ENCODE measurements at places on chromosomes 1 and 21.

GRCh38 chr1:208081972-208082371, 162.2 kb downstream of the PLXNA2 start:
- no peak for DNase-seq

DNA sequence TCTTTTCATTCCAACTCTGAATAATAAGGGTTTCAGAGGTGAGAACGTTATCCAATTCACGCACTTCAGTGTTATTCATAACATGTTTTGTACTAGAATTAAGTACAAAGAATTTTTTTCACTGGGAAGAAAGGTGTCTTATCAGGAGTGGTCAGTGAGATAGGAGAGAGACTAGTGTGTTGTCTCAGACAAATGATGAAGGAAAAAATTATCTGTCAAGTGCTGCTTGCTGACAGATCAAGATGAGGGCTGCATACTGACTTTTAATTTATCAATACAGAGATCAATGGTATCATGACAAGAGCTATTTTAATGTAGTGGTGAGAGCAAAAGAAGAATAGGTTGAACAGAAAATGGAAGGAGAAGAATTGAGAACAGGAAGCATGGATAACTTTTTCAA, 402.4 kb downstream of the KCNT2 start:
- DNase-seq: no peak

DNA sequence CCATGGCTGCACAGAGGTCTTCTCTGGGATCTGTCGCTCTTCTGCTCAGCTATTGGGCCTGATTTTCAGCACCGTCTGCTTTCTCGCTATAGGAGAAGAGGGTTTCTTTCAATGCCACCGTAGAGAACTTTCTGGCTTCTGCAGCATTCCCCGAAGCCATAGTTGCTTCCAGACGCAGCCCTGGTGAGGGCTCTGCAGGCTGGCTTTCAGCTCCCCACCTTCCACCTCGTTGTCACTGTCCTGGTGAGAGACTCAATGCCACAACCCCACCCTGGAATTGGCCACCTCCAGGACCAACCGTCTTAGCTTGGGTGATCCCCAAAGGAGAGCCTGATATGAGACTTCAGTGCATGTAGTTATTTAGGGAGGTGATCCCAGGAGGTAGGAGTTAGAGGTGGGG, 12.0 kb upstream of the PRKCZ start:
- no peak for DNase-seq

DNA sequence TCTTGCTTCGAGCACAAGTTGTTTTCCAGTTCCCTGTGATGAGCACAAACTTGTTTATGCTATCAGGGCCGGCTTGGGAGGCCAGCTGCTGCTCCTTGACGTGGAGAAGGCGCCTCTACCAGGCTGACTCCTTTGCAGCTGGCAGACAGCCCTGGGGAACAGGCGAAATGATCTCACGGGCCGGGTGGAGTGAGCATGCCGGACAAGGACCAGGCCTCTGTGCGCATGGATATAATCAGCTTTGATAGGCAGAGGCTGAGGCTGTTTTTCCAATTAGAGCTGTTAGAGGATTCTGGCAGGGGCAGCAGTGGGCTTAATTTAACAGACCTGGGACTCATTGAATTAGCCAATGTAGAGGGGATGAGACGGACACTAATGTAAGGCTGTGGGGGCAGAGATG, 38.9 kb downstream of the FAM163A start:
- no peak for DNase-seq

DNA sequence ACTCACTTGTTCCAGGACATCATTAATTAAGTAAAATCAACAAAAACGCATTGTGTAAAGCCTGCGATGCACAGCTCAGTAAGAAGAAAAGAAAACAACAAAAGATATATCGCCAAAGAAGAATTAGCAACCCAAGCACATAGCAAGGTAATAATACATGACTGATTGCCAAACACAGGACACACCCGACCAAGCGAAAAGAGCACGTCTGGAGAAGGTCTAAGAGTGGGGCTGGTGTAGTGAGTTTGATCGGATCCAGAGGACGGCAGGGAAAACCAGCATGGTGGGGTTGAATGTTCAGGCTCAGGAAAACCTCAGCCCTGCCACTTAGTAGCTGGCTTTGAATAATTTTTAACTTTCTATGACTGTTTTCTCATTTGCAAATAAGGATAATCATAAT, 69.8 kb downstream of the JAK1 start:
- DNase-seq: no peak

DNA sequence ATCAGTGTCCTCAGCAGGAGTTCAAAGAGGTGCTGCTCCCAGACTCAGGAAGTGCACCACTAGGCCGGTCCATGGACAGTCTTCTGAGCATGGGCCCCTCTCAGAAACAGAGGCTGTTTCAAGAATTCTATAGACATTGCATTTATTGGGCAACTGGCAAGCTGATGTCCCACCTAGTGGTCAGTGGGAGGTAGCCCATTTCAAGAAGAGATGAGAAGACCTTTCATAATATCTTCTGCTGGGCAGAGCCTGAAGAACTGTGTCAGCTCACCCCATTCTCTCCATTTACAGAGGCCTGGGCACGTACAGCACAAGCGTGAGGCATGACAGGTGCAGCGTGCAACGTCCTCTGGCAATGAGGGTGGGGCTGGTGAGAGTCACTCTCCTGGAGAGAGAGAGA, 216.0 kb downstream of the DYRK1A start:
- no peak for DNase-seq

DNA sequence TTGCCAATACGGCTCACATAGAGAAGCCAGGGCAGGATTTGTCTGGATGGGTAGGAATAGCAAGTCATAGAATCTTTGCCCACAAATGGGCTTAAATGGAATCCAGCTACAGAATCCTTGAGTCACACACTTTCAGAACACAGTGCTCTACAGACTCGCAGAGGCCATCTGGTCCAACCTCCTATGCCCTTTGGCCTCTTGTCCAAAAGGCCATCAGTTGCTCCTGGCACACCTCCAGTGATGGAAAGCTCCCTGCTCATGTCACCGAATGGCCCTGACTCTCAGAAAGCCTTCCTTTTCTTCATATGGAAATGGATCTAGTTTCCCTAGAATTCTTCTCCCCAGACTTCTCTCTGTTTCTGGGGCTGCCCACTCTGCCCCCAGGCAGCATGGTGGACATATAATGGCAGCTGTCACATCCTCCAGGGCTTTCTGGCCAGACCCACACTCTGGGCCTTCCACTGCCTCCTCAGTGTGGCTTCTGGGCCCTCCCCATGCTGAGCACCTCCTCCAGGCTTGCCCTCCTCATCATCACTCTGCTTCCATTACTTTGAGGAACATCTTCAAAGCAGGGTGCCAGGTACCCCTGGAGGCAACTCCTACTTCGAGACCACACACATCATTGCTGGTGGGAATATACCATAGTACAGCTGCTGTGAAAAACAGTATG, 33.6 kb upstream of the TRABD2B start:
- no peak for DNase-seq

DNA sequence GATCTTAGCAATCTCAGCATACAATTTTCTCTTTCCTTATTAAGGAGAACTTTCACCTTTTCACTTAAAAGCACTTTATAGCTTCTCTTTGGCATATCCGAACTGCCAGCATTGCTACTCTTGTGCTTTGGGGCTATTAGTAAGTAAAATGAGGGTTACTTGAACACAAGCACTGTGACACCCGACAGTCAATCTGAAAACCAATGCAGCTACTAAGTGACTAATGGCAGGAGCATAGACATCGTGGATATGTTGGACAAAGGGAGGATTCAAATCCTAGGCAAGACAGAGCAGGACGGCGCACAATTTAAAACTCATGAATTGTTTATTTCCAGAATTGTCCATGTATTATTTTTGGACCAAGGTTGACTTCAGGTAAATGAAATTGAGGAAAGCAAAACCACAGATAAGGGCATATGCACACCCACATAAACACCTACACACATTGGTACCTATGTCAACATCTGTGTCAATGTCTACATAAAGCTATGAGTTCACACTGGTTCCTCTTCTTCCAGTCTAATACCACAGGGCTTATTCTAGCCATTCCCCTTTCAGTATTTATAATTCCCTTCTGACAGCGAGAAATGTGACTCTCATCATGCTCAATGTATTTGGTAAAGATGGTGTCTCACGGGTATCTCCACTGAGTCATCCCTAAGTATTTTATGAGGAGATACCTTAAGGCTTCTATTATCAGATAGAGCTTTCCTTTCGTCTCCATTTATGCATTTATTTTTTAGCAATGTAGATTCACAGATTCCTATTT, 75.3 kb upstream of the RALGPS2 start:
- DNase-seq: no peak

DNA sequence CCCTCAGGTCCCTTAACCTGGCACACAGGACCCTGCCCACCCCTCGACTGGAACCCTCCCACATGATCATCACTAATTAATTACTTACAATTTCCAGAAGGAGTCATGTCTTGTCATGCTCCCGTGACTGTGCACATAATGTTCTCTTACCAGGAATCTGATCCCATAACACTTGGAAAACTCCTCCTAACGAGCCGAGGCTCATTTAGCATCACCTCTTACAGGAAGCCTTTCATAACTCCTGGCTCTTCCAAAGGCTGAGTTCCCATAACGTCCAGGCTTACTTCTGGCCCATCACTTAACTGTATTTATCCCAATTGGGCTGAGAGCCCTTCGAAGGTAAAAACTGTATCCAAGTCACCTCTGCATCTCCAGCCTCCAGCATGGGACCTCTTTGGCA, 147.9 kb upstream of the JUN start:
- no peak for DNase-seq

DNA sequence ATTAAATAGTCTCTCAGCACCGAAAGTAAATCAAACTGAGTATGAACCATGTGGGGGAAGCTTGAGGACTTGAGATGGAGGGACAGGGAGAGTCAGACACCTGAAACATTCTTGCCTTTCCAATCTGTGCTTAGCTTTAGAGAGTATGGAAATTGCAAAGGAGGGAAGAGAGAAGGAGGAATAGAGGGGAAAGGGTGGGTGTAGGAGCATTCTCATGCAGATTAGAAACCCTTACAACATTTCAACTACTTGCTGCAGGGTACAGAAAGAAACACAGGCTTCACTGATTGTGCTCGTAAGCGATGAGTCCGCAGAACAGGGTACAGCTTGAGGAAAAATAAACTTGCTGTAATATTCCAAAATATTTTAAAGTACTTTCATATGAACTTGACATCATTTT, 73.8 kb downstream of the NIBAN1 start:
- DNase-seq: no peak

- no peak for DNase-seq
Observed at GRCh38 chr1:5914676-5915365, 77.4 kb downstream of the NPHP4 start.

GRCh38 chr1:160876311-160876710, 8.7 kb downstream of the ITLN1 start:
- no peak for DNase-seq

DNA sequence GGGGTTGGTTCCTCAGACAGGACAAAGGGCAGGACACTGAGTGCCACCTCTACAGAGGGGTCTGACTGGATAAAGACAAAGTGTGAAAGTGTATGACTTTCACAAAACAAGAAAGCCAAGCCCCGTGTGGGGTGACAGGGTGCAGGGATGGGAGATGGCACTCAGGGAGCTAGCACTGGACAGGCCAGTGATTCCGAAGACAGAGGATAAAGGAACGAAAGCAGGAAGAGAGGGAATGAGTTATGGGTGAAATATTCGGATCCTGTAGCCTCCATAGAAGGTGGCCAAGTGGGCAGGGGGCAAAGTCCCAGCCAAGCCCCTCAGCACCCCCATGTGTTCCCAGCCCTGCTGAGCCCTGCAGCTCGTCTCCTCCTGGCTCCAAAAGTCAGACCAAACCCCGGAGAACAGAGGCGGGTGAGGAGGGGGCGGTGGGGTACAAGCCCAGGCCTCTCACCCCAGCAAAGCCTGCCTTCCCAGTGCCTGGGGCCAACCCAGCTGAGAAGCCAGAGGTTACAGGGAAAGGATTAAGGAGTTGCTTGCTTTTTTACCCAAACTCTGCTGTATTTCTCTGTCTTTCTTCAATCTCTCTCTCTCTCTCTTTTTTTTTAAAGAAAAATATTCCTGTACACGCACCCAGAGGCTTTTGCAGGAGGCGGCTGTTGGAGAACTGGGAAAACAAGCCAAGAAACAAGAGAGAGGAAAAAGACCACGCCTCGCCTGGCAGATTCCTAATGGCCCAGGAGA, 14.0 kb upstream of the WASF2 start:
- DNase-seq: no peak

- no peak for DNase-seq
Observed at GRCh38 chr1:55338448-55338820, 123.3 kb upstream of the USP24 start.

DNA sequence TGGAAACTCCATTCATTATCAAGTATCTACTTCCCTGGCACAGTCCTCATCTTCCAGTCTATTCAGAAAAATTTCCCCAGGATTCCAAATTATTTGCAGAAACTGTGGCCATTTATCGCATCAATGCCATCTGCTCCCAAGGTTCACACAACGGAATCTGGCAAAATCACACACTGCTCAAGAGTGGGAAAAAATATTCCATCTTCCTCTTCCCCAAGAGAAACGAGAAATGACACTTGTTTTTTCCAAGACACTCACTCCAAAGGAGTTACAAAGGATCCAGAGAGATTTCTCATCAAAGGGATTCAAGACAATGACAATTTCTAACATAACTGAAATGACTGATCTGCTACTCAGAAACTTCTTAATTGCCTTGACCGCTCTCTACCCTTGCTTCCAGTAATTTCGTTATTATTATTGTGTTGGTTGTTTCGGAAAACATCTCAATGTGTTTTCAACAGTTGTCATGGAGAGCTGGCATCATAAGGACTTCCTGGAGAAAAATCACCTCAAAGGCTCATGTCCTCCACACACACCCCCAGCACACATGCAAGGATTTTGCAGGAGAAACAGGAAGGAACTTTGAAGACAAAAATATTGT, 128.0 kb downstream of the PSMG1 start:
- no peak for DNase-seq

DNA sequence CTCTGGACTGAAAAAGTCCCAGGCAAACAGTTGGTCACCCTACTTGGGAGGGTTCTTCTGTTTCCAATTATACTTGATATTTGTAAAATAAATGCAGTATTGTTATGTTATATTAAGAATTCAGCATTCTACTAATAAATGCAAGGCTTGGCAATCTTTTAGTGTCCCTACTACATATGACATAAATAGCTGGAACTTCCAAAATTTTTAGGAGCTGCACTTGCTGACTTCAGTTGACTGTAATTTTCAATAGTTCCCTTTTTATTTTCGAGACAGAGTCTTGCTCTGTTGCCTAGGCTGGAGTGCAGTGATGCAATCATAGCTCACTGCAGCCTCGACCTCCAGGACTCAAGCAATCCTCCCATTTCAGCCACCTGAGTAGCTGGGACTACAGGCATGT, 20.0 kb downstream of the FOXD3 start:
- DNase-seq: no peak

- DNase-seq: no peak
Observed at GRCh38 chr1:111801071-111801850, 45.6 kb downstream of the DDX20 start.
